ENCODE measurements at places on chromosomes 12 and 14.

DNA sequence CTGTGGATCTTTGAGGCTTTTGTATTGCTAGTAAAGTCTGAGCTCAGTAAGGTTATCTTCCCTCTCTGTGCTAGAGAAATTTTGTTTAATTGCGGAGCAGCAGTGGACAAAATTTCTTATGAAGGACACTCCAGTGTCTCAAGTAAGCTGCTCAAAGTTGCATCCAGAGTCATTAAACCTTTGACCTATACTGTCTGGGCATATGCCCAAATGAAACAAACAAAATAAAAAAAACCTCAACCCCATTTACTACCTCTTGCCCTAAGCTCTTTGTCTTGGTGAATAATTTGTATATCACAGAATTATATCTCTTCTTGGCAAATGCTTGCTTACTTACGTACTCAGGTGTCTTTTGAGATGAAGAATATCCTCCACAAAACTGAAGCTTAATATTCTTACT, 465.2 kb downstream of the SOX5 start:
- no peak for DNase-seq

- DNase-seq, result no peak
Observed at GRCh38 chr12:9114946-9115345, 773 bp downstream of the A2M start.

GRCh38 chr12:105157606-105158005, 50.1 kb downstream of the WASHC4 start:
- no peak for DNase-seq

GRCh38 chr12:101021442-101021841, 188.6 kb downstream of the SLC5A8 start:
- DNase-seq, result no peak

DNA sequence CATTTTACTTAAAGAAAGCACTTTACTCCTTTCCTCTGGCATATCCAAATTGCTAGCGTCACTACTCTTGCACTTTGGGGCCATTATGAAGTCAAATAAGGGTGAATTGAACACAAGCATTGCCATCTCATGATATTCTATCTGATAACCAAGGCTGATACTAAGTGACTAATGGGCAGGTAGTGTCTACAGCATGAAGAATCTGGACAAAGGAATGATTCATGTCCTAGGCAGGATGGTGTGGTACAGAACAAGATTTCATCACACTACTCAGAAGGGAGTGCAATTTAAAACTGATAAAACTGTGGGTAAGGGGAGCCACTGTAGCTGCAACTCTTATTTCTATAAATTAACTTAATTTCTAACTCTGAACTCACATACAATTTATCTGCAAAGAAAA, 7.7 kb upstream of the SLC6A15 start:
- no peak for DNase-seq

GRCh38 chr12:64480148-64480547, 28.2 kb downstream of the TBK1 start:
- no peak for DNase-seq

- DNase-seq, result no peak
Observed at GRCh38 chr12:128549601-128550218, 274.0 kb downstream of the SLC15A4 start.

- no peak for DNase-seq
Observed at GRCh38 chr14:21263284-21264024, 5.8 kb downstream of the HNRNPC start.

GRCh38 chr12:89020689-89021088, 331.6 kb downstream of the DUSP6 start:
- no peak for DNase-seq

GRCh38 chr12:126602612-126603011, 1537.4 kb downstream of the AACS start:
- no peak for DNase-seq

- DNase-seq, result no peak
Observed at GRCh38 chr12:122352394-122352793, 70.1 kb downstream of the CLIP1 start.

DNA sequence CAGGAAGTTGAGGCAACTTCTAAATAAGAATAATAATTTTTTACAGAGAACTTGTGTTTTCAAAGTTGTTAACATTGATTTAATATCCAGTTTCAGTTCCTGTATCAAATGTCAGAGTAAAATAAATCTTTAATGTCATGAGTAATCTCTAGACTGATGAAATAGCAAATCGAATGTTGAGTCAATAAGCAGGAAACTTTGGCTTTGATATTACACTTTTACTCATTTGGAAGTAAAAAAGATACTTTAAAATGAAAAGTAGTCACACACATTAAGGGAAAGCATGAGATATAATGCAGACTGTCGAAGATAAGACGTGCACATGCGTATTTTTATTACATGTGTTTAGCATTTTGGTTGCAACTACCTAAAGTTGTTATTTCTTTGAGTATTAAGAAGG, 78.2 kb upstream of the PTGDR start:
- no peak for DNase-seq

Measured in stimulated activated CD4-positive, alpha-beta T cell treated with anti-CD3 and anti-CD28 coated beads, Interleukin-1b, Interleukin-23, amount 100 ng/mL, for 1 hour (primary cell).